ENCODE measurements at places on chromosomes 7 and 10.

DNA sequence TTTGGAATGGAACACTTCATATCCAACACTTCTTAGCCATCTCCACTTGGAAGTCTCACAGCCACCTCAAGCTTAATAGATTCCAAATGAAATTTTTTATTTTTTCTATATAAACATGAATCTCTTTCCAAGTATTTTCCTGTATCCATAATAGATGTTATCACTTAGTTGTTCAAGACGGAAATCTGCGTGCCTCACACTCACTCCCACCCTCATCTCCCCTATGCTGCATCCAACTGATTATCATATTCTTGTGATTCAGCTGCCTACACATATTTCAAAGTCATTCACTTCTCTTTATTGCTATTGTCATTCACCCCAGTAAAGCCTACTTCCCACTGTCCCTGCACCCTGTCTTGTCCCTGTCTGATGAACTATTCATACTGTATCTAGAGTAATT is 70.2 kb upstream of the MKX start:
- DNase-seq = no peak

- no peak for DNase-seq
Measured at GRCh38 chr10:61759751-61760150, 97.0 kb downstream of the CABCOCO1 start.

DNA sequence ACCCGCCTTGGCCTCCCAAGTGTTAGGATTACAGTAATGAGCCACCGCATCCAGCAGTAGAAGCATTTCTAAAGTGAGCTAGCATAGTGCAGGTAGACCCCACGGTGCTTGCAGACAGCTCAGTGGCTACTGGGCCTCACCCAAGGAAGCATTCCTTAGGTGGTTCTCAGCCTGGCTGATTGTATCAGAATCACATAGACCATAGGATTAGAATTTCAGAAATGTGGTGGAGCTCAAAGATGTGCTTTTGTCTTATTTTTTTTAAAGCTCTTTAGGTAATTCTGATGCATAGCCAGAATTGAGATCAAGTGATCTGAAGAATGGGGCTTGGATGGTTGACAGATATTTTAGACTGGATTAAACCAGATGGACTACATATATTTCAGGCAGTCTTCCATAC is 10.9 kb downstream of the ANLN start:
- DNase-seq = no peak

GRCh38 chr10:92142512-92142911 is 148.4 kb downstream of the CPEB3 start:
- DNase-seq = no peak

DNA sequence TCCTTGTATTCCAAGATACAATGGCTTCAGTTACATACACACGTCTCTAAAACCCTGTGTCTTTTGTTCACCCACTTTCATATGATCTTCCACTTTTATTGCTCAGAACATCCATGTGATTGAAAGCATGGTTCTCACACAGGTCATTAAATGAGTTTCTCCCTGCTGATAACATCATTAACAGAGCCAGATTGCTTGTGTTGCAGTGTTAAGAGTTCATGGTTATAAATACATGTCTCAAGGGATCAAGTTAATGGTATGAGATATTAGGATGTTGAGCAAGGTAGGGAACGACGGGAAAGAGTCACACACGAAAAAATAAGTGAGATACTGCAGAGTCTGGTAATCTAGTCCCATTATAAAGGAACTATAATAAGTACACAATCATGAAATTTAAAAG is 861.5 kb downstream of the SORCS1 start:
- DNase-seq = no peak

DNA sequence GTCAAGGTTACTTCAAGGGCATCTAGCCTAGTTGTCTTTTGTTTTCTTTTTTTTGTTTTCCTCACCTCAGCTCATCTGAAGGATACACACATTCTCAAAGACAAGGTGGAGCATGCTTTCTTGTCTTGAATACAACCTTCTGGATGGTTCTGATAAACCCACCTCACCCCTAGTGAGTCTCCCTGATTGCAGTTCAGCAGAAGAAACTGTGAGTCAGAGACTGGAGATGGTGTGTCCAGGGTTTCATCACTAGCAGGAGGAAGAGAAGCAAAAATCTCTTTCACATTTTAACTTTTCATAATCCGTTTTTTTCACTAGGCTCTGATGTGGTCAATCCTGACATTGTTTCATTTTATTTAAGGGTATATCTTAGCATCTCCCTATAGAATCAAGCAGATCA is 143.0 kb upstream of the NRBF2 start:
- DNase-seq = no peak

DNA sequence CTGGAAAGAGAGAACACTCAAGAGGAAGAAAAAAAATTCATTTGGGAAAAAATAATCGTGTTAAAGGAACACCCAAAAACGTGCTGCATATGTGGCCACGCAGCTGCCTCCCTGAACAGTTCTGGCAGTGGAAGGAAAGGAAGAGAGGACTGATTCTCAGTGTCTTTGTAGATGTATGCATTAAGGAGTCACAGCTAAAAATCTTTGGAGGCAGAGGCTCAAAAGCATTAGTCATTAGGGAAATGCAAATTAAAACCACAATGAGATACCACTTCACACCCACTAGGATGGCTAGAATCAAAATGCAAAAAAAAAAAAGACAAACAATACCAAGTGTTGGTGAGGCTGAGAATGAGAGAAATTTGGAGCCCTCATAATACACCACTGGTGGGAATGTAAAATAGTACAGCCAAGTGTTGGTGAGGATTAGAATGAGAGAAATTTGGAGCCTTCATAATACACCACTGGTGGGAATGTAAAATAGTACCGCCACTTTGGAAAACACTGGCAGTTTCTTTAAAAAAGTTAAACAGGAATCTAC is 134.7 kb downstream of the SLIT1 start:
- DNase-seq = no peak

- no peak for DNase-seq
Measured at GRCh38 chr7:94580601-94581000, 71.0 kb downstream of the CASD1 start.

DNA sequence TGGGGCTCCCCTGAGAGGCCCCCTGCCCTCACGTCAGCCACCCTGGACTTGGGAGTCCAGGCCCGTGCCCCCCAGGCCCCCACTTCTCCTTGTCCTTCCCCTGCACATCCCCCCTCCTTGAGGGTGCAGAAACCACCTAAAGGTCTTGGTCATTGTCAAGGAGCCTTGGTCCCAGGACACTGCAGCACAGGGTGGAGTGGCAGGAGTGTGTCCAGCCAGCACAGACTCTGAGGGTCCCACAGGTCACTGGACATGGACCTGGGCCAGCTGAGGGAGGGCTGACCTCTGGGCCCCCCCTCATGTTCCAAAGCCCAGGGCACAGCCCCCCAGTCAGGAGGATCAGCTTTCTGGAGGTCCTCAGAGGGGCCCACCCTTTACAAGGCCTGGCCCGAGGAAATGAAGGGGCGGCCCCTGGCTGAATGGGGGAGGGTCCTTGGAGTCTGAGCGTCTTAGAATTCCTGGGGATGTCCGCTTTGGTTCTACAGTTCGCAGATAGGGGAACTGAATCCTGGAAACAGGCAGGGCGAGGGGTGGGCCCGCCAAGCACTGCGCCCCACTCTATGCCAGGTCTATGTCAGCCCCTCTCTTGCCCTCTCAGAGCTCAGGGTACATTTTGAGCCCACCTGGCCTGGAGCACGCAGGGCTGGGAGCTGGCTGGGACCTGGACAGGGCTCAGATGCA is 54.0 kb downstream of the PWWP2B start:
- DNase-seq = no peak

- no peak for DNase-seq
Measured at GRCh38 chr7:68014031-68014736, 1017.6 kb downstream of the TYW1 start.

- no peak for DNase-seq
Measured at GRCh38 chr10:74052994-74053393, 55.1 kb downstream of the VCL start.

DNA sequence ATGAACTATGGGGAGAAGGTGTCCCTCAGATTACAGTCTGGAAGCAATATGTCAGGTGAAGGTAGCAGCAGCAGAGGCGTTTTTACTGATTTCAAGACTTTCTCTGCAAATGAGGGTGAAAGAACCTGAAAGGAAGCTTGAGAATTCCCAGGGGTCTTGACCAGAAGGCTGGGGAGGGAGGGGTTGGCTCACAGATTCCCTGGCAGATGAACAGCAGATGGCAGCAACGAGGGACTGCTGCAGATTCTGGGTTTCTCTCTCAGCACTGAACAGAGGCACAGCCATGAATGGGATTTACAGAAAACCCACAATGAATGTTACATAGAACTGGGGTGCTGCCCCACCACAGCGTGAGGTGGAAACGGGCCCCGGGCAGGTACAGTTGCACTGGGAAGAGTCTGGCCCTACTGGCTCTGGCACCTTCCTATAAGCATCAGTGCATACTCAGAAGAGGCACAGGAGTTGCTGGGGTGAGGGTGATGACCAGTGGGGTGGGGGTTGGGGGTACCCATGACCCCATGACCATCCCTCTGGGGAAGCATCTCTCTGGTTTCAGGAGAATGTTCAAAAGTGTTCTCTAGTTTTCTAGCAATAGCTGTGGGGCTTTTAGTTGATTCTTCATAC is 317.8 kb downstream of the SH2D4B start:
- DNase-seq = no peak

DNA sequence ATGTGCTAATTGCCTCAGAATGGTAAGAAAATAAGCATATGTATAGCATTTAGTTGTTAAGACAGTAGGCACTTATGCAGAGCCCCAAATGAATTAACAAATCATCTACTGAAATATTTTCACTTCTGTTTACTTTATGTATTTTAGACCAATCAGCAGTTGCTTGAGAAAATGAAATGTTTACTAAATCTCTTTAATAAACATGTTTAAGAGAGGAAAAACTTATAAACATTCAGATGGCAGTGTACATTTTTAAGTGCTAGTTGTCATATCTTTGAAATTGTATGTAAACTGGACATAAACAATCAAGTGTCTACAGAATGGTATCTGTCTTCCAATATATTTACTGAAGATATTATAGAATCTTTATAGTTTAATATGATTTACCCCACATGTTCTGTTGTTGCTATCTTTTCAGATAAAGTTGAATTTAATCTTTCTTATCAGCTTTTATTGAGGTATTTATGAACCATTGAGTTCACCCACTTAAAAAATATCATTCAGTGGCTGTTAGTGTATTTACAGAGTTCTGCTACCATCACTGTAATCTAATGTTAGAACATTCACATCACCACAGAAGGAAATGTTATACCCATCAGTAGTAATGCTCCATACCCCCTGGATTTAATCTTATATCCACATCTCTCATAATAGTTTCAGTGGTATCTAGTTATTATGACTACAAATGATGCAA is 264.3 kb downstream of the ADK start:
- DNase-seq = no peak

- no peak for DNase-seq
Measured at GRCh38 chr7:44967571-44968446, 11.0 kb downstream of the MYO1G start.

DNA sequence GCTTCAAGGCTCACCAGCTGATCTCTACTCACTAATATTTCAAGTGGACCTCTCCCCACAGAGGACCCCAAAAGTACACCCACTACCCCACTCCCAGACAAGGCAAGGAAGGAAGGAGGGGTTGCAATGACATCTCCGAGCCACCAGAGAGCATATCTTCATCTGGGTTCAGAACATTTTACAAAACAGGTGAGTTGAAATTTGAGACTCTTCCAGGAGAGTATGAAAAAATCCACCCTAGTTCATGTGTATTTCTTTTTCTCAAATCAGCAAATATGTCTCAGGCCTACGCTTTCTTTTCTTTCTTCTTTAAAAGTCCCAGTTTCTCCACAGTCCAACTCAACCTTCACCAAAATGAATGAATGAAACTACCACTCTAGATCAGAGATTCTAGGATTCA is 61.9 kb downstream of the SGMS1 start:
- peak; percentile 9 for DNase-seq

GRCh38 chr7:64839910-64840309 is 45.7 kb downstream of the ZNF138 start:
- DNase-seq = no peak

DNA sequence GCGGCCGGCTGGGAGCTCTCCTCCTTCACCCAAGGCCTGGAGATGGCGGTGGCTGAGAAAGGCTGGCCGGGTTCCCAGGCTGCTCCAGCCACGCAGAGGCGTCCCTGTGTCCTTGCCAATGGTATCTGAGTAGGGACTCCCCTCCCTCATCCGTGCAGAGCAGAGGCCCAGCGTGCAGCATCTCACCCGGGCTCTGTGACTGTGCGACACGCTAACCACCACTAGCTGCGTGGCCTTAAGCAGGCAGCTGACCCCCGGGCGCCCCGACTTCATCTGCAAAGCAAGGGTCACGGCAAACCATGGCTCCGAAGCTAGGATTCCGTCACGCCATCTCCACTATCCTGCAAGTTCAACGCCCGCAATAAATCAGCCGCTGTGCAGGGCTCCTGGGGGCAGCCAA is 47.2 kb upstream of the TNRC18 start:
- no peak for DNase-seq

GRCh38 chr7:18824157-18824556 is 293.3 kb downstream of the TWIST1 start:
- DNase-seq = no peak

All from NCI-H1436 treated with DMSO at 0.1 percent for 48 hours (cell line).